ENCODE measurements at places on chromosomes 7 and 10. TPM values are rescaled to one million over a fixed set of nuclear protein-coding genes. Genes with fewer than 3 reads are reported as not detected.

Gene FGL2
- 774 TPM for polyA plus RNA-seq

Gene DPYSL4
- polyA plus RNA-seq: not detected

Gene SPDYE2
- not detected for polyA plus RNA-seq

Gene WNT8B
- not detected for polyA plus RNA-seq

Gene MNX1
- polyA plus RNA-seq: not detected

Gene PHKG1
- polyA plus RNA-seq: 1.1 TPM

Gene CYP2E1
- polyA plus RNA-seq: not detected

Gene GJD4
- polyA plus RNA-seq: not detected

DNA sequence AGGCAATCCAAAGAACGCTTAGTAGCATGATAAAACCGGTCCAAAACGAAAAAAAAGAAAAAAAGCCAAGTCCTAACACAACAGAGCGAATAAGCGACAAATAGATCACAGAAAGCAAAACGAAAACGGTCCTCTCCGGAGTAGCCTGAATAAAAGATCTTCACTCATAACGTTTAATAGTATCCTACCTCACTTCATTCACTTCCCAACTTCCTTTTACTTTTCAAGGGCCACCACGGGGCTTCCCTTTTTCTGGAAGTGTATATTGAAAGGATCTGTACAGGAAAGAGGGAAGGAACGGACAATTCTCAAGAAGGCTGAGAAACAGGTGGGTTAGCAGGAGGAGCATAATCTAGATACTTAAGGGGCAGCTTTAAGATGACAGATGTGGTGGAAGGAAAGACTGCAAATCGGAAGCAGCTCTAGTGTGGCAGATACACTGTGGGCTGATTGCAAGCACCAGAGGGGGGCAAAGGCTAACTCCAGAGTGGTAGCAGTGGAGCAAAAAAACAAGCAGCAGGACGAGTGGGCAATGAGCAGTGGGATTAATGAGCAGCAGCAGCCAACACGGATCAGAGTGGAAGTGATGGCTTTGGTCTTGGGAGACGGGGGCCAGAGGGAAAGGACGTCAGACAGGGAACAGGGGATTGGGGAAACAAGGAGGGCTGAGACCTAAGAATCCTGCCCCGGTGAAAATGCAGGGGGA, 866 bp downstream of the CNOT4 start:
- peaks cover 31% of the 10 kb centered on the region for H3K4me1 ChIP-seq
- peak overlapping the region; percentile 99 for H3K4me3 ChIP-seq
- peaks cover 5% of the 10 kb centered on the region for H3K36me3 ChIP-seq
- peak overlapping the region; percentile 98 for H3K27ac ChIP-seq
- peak; percentile 49 for DNase-seq

- peaks cover 8% of the 10 kb centered on the region for H3K4me1 ChIP-seq
- DNase-seq: no peak
- no peak overlapping the region for H3K27ac ChIP-seq
- no peak overlapping the region for H3K4me3 ChIP-seq
- H3K36me3 ChIP-seq: no peaks in the 10 kb centered on the region
Observed at GRCh38 chr7:158476331-158476932, 111.2 kb downstream of the PTPRN2 start.

GRCh38 chr10:116146372-116147140, 126.5 kb downstream of the GFRA1 start:
- no peak for DNase-seq
- no peak overlapping the region for H3K4me3 ChIP-seq
- no peaks in the 10 kb centered on the region for H3K27me3 ChIP-seq
- no peaks in the 10 kb centered on the region for H3K4me1 ChIP-seq
- H3K36me3 ChIP-seq: no peaks in the 10 kb centered on the region

DNA sequence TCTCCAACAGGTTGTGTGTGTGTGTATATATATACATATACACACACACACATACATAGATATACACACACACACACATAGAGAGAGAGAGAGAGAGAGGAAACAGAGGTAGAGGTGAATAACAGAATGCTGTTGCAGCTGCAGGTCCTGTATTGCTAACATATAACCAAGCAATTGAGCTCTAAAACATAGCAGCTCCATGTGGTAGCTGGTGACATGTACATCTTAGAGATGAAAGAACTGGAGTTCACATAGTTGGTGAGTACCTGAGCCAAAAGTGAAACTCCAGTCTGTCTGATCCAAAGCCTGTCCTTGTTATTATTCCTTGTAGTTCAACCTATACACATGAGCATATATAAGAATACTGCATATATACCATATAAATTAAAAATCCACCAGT, 152.9 kb upstream of the CSTF2T start:
- no peaks in the 10 kb centered on the region for H3K4me1 ChIP-seq
- H3K36me3 ChIP-seq: no peaks in the 10 kb centered on the region
- no peak overlapping the region for H3K27ac ChIP-seq
- H3K4me3 ChIP-seq: no peak overlapping the region
- DNase-seq: no peak

GRCh38 chr7:12619461-12620069, 49.0 kb downstream of the SCIN start:
- no peak for DNase-seq
- no peaks in the 10 kb centered on the region for H3K36me3 ChIP-seq
- no peaks in the 10 kb centered on the region for H3K4me1 ChIP-seq
- no peaks in the 10 kb centered on the region for H3K27me3 ChIP-seq

DNA sequence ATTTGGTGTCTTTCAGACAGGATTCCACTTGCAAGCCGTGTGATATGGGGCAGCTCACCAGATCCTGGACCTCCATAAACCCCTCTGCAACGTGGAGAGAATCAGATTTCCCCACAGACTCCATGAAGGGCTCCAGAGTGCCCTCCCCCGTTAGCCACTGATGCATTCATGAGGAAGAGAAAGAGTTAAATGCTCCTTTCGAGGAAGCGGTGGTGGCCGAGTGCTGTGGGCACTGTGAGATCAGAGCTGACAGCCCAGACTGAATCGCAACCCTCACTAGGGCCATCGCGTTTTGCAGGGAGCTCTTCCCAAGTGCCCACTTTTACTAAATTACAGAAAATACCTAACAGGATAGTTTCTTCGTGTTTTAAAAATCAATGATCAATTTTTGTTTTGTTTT, 226.3 kb upstream of the ZNF32 start:
- H3K36me3 ChIP-seq: no peaks in the 10 kb centered on the region
- no peak overlapping the region for H3K27ac ChIP-seq
- H3K4me1 ChIP-seq: no peaks in the 10 kb centered on the region
- no peaks in the 10 kb centered on the region for H3K27me3 ChIP-seq

DNA sequence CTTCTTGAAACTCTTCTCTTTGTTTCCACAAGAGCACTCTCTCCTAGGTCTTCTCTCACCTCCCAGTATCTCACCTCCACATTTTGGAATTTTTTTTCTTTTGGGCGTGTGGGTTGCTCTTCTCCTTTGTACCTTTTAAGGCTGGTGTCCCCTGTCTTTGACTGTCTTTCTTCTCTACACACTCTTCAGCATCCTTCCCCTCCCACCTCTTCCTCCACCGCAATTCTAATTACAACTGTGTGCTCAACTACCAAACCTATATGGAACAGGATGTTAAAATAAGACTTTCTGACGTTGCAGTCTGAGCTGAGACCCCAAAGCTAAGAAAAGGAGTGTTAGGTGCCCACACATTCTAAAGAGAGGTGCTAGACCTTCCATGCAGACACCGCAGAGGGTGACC, 14.0 kb upstream of the ADRB1 start:
- H3K4me1 ChIP-seq: peaks cover 60% of the 10 kb centered on the region
- DNase-seq: no peak
- no peak overlapping the region for H3K4me3 ChIP-seq
- H3K27ac ChIP-seq: no peak overlapping the region
- H3K36me3 ChIP-seq: no peaks in the 10 kb centered on the region

GRCh38 chr7:115951547-115951946, 79.0 kb downstream of the TFEC start:
- H3K4me1 ChIP-seq: no peaks in the 10 kb centered on the region
- no peak for DNase-seq
- H3K36me3 ChIP-seq: peaks cover 52% of the 10 kb centered on the region

DNA sequence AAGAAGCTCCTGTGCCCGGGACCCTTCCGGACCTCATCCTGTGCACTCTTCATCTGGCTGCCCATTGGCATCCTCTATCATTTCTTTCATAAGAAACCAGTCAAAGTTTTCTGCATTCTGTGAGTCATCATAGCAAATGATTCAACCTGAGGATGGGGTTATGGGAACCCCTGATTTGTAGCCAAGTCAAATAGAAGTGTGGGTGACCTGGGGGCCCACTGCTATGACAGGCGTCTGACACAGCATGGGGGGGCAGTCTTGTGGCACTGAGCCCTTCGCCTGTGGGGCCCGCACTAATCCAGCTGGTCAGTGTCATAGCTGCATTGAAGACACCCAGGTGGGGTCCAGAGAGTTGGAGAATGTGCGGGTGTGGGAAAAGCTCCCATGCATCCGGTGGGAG, 230.4 kb downstream of the USP6NL start:
- H3K27ac ChIP-seq: no peak overlapping the region
- no peaks in the 10 kb centered on the region for H3K36me3 ChIP-seq
- H3K27me3 ChIP-seq: no peaks in the 10 kb centered on the region
- H3K4me1 ChIP-seq: no peaks in the 10 kb centered on the region

DNA sequence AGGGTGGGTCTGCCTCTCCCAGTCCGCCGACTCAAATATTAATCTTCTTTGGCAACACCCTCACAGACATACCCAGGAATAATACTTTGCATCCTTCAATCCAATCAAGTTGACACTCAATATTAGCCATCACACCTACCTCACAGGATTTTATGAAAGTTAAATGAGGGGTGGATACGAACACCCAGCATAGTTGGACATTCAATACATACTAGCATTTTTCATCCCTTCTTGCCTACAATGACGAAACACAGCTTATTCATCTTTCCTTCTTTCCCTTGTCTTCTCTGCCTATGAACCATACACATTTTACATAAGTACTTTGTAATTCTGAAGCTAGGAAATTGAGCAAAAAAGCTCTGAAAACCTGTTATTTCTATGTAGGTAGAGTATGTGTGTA, 48.5 kb downstream of the EMX2 start:
- peaks cover 2% of the 10 kb centered on the region for H3K27me3 ChIP-seq
- no peaks in the 10 kb centered on the region for H3K4me1 ChIP-seq
- no peak overlapping the region for H3K27ac ChIP-seq
- no peak overlapping the region for H3K4me3 ChIP-seq

GRCh38 chr7:133053321-133053891, 28.5 kb downstream of the CHCHD3 start:
- no peak overlapping the region for H3K27ac ChIP-seq
- no peak overlapping the region for H3K4me3 ChIP-seq
- no peak for DNase-seq
- no peaks in the 10 kb centered on the region for H3K4me1 ChIP-seq

DNA sequence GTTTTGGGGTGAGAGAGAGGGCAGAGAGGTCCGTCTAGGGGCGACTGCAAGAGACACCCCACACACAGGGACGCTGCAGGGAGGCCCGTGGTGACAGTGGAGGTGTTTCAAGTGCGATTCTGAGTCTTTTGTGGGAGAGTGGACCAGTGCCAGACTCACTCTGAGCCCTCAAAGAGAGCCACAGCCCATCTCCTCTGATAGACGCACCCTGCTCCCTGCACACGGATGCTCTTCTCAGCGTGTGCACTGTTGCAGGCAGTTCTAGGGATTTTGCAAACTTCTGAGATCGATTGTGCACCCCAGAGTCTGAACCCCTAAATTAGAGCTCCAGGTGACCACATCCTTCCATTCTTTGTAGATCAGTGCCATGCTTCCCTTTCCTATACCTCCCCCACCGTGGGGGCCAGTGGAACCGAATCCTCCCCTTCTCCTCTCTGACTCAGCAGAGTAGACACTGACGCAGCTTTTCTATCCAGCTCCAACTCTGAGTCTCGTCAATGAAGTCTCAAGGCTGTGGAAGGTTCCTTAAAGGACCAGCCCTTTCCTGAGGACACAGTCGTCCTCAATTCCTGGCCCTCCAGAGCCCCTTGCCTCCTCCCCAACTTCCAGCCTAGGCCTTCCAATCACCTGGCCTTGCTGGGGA, 83.8 kb downstream of the TMEM130 start:
- DNase-seq: no peak
- no peaks in the 10 kb centered on the region for H3K4me1 ChIP-seq
- no peaks in the 10 kb centered on the region for H3K36me3 ChIP-seq
- H3K4me3 ChIP-seq: no peak overlapping the region
- no peak overlapping the region for H3K27ac ChIP-seq

Data from CD14-positive monocyte (primary cell).